ENCODE measurements at places on chromosomes 12 and 14.

DNA sequence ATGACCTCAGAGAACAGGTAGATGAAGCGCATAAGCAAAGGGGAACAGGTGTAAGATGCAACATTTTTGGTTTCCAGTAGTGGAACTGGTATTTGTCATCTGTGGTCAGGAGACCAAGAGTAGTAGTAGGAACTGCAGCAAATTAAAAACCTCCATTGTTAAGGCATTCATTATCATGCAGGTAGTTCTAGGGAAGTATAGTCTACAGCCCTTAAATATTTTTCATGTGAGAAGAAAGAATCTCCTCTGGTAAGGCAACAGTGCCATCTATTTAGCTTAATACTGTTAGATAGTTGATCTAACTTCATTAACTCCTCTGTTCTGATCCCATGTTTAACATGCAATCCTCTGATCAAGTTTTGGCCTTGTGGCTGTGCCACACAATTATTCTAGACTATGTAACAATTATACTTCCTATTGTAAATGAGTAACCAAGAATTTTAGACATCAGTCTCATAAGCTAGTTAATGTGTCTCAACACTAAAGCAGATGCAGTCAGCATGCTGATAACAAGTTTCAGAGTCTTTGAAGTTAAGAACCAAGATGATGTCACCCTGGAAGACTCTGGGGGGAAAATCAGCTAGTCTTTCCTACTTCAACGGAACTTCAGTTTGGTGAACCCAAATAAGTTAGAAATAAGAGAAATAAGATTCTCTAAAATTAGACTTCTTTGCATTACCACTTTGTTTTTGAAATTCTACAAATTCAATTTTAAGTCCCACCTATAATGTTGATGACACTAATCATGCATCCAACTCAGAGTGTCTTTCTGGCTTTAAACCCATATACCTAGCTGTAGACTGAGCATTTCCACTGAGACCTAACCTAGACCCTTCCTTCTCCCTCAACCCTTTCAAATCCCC is 70.9 kb downstream of the STXBP6 start:
- no peak overlapping the region for H3K27ac ChIP-seq
- H3K4me1 ChIP-seq, result peaks cover 34% of the 10 kb centered on the region
- no peak for DNase-seq
- H3K36me3 ChIP-seq, result no peaks in the 10 kb centered on the region
- no peaks in the 10 kb centered on the region for H3K27me3 ChIP-seq

DNA sequence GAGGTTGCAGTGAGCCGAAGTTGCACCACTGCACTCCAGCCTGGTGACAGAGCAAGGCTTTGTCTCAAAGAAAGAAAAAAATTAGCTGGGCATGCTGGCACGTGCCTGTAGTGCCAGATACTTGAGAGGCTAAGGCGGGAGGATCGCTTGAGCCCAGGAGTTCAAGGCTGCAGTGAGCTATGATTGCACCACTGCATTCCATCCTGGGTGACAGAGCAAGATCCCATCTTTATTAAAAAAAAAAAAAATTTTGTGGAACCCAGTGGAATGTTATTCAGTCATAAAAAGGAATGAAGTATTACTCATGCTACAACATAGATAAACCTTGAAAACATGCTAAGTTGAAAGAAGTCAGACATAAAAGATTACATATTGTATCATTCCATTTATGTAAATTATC is 8.3 kb upstream of the ERBB3 start:
- peak overlapping the region; percentile 52 for H3K27ac ChIP-seq
- no peaks in the 10 kb centered on the region for H3K27me3 ChIP-seq
- no peak overlapping the region for H3K4me3 ChIP-seq
- peaks cover 16% of the 10 kb centered on the region for H3K4me1 ChIP-seq
- peak; percentile 72 for DNase-seq

GRCh38 chr14:87615822-87616679 is 376.9 kb downstream of the GALC start:
- no peaks in the 10 kb centered on the region for H3K27me3 ChIP-seq
- H3K36me3 ChIP-seq, result no peaks in the 10 kb centered on the region
- DNase-seq, result no peak
- no peaks in the 10 kb centered on the region for H3K4me1 ChIP-seq
- no peak overlapping the region for H3K27ac ChIP-seq
- H3K4me3 ChIP-seq, result no peak overlapping the region

GRCh38 chr12:79023261-79023660 is 158.7 kb downstream of the SYT1 start:
- H3K36me3 ChIP-seq, result no peaks in the 10 kb centered on the region
- H3K27me3 ChIP-seq, result no peaks in the 10 kb centered on the region
- H3K4me3 ChIP-seq, result no peak overlapping the region
- H3K27ac ChIP-seq, result no peak overlapping the region

DNA sequence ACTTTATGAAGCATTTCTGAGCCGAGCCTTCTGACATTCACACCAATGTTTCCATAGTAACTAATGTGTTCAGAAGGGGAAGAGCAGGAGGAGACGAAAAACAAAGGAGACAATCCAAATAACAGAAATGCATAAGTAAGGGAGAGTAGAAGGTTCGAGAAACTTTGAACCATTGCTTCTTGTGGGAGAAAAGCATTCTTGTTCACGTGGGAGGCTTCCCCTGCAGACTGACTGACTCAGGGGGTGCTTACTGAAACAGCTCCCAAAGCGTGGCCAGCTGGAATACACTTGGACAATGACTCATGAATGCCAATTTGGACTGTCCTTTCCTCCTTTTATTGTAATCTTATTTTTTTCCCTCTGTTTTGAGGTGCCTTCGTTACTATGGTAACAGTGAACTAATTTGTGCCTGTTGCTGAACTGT is 73.9 kb downstream of the NEDD1 start:
- no peaks in the 10 kb centered on the region for H3K36me3 ChIP-seq
- peak overlapping the region; percentile 55 for H3K27ac ChIP-seq
- H3K4me3 ChIP-seq, result peak overlapping the region; percentile 7
- H3K4me1 ChIP-seq, result peaks cover 13% of the 10 kb centered on the region
